ENCODE measurements at places on chromosomes 3 and 15. TPM values are rescaled to one million over a fixed set of nuclear protein-coding genes. Genes with fewer than 3 reads are reported as not detected.

- peaks cover 7% of the 10 kb centered on the region for H3K4me1 ChIP-seq
- no peak for DNase-seq
- H3K27ac ChIP-seq, result no peak overlapping the region
- no peak overlapping the region for H3K4me3 ChIP-seq
Observed at GRCh38 chr15:88680241-88681001, 41.6 kb downstream of the ISG20 start.

DNA sequence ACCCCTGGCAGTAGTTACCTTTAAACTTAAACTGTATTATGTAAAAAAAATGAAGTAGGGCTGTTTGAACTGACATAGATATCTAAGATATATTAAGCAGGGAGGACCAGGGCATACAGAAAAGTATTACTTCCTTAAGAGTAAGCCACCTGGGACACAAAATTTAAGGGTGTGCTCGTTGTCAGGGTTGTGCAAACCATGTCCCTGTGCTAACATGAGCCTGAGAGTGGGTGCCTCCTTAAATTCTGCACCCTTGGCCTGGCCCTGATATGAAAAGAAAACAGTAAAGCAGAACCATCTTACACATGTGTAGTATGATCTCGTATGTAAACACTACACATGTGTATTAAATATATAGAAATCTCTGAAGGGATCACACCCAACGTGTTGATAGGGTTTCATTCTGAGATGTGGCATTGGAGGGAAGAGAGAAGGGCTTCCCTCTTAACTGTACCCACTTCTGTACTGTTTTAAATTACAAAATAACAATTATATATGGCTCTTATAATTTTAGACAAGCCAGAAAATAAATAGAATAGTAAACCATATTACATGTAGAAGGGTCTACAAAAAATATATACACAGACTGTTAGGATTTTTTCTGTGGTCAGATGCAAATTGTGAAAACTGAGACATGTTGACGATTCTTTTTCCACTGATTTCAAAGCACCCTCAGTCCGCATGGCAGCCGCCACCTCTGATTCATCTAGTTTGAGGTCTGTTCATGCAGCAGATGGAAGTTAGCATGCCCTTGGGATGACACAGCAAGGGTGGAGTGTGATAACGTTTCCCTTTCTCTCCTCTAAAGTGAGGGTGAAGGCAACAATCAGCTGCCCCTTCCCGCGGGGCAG is 400.8 kb upstream of the PROK2 start:
- no peaks in the 10 kb centered on the region for H3K27me3 ChIP-seq
- no peak overlapping the region for H3K4me3 ChIP-seq
- peaks cover 18% of the 10 kb centered on the region for H3K4me1 ChIP-seq

DNA sequence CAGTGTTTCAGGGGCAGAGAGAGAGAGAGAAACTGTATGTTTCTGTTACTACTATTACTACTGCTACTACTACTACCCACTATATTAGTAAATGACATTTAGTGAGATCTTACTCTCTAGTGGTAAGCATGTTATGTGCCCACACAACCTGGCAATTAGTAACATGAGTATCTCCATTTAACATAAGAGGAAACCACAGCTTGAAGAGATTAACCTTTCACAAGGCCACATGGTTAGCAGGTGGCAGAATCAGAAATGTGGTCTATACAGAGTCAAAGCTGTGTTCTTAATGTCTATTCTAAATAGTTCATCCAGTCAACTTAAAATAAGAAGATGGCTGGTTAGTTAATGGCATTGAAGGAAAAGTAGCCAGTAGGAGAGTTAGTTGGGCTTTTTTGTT is 961.6 kb downstream of the MCTP2 start:
- H3K27ac ChIP-seq, result no peak overlapping the region
- no peaks in the 10 kb centered on the region for H3K27me3 ChIP-seq
- peaks cover 3% of the 10 kb centered on the region for H3K36me3 ChIP-seq
- no peak for DNase-seq

- no peak overlapping the region for H3K27ac ChIP-seq
- H3K36me3 ChIP-seq, result no peaks in the 10 kb centered on the region
- H3K27me3 ChIP-seq, result peaks cover 13% of the 10 kb centered on the region
- H3K4me3 ChIP-seq, result no peak overlapping the region
Observed at GRCh38 chr15:91281947-91282346, 181.9 kb downstream of the SV2B start.

DNA sequence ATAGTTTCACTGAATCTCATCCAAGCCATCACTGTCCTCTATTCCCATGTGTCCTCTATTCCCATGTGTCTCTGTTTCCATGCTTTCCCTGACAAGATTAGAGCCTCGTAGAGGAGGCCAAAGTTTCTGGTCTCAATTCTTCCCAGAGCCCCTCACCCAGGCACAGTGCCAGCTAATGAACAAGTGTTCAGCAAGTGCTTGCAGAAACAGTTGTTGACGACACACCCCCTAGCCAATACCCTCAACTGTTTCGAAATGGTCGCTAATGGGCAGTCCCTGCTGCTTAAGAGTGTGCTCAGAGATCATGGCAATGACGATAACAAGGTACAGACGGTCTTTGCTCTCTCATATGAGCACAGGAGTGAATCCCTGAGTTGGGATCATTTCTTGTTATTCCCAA is 73.4 kb downstream of the FAM174B start:
- H3K4me3 ChIP-seq, result no peak overlapping the region
- H3K36me3 ChIP-seq, result no peaks in the 10 kb centered on the region
- no peak for DNase-seq
- no peak overlapping the region for H3K27ac ChIP-seq
- peaks cover 19% of the 10 kb centered on the region for H3K4me1 ChIP-seq

GRCh38 chr3:13219077-13219901 is 146.1 kb upstream of the IQSEC1 start:
- no peaks in the 10 kb centered on the region for H3K27me3 ChIP-seq
- H3K4me1 ChIP-seq, result no peaks in the 10 kb centered on the region
- H3K36me3 ChIP-seq, result no peaks in the 10 kb centered on the region
- DNase-seq, result no peak

DNA sequence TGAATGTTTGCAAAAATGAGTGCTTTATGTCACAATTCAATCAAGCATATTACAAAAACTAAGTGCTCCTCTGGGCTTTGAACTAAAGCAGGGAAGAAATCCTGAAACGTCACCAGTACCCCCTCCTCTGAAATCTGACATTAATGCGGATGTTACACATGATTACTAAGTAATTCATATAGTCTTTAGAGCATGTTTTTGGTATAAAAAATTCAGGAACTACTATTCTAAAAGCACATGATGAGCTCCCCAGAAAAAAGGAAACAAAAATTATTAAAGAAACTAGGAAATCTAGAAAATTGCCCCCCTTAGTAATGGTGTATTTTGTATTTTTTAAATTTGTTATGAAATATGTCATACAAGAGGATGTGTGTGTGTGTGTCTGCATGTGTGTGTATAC is 87.7 kb downstream of the MYO5A start:
- H3K4me1 ChIP-seq, result peaks cover 12% of the 10 kb centered on the region
- DNase-seq, result no peak
- no peak overlapping the region for H3K27ac ChIP-seq
- H3K36me3 ChIP-seq, result no peaks in the 10 kb centered on the region
- no peak overlapping the region for H3K4me3 ChIP-seq

DNA sequence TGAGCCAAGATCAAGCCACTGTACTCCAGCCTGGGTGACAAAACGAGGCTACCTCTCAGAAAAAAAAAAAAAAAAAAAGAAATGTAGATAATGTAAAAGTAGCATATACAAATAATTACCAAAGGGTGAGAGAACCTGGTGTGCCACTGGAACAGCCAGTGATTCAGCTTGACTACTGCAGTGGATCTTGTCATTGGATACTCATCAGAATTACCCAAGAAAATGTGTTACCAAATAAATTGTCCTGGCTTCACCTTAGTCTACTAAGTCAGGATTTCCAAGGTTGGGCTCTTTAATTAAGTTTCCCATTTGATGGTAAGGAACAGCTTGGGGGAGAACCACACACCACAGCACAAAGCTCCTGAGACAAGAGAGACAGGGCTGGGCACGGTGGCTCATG is 1.5 kb downstream of the NICN1 start:
- no peaks in the 10 kb centered on the region for H3K36me3 ChIP-seq
- no peak overlapping the region for H3K27ac ChIP-seq
- H3K4me1 ChIP-seq, result peaks cover 10% of the 10 kb centered on the region
- no peak for DNase-seq
- H3K27me3 ChIP-seq, result no peaks in the 10 kb centered on the region

The SCAMP5 gene
- total RNA-seq, result 38.1 TPM

The PLXND1 gene
- total RNA-seq, result 71.0 TPM

All from type B pancreatic cell (in vitro differentiated cells).